ENCODE measurements at places on chromosomes 16 and 17.

DNA sequence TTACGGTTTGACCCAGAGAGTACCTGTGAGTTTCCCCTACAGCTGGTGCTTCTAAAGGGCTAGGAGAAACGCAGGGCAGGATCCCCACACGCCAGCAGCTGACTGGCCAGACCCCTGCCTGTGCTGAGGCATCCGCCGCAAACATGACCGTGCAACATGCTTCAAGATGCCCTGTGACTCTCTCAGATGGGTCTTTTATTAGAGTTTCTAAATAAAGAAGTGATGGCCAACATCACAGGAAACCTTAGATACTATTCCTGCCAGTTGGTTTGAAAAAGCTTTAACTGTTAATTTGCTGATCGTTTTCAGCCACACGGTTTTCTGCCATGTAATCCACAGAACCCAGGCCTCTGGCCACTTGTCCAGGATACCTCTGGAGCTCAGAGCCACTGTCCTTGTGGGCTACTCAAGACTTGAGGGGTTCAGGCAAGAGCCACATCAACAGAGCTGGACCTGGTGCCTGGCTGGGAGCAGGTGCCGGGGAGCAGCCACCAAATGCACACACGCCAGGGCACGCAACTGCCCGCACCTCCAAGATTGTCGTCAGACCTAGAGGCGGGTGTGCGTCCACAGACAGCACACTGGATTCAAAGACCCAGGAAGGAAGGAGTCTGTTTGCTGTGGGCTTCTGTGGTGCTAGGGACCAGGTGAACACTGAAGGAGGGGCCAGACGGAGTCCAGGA, 118.4 kb downstream of the ZNF778 start:
- no peak for DNase-seq

GRCh38 chr16:3988011-3988410, 107.5 kb upstream of the CREBBP start:
- no peak for DNase-seq

GRCh38 chr17:15440347-15440746, 27.1 kb downstream of the CDRT4 start:
- DNase-seq = no peak

GRCh38 chr17:64216338-64217248, 46.5 kb downstream of the TEX2 start:
- DNase-seq = peak; percentile 30

- DNase-seq = peak; percentile 99
Observed at GRCh38 chr16:53775821-53776431, 72.0 kb downstream of the FTO start.

DNA sequence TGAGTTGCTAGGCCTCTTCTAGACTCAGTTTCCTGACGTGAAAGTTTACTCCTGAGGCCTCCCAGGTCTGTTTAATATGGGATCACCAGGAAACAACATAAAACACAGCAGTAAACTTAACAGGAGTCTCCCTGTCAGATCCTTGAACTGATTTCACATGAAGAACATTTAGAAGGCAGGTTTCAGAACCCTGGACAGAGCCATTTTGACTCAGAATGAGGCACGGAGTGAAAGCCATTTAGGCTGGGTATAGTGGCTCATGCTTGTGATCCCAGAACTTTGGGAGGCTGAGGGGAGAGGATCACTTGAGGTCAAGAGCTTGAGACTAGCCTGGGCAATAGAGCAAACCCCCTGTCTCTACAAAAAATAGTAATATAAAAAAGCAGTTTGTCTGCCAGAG, 289.1 kb downstream of the CA10 start:
- DNase-seq = no peak

DNA sequence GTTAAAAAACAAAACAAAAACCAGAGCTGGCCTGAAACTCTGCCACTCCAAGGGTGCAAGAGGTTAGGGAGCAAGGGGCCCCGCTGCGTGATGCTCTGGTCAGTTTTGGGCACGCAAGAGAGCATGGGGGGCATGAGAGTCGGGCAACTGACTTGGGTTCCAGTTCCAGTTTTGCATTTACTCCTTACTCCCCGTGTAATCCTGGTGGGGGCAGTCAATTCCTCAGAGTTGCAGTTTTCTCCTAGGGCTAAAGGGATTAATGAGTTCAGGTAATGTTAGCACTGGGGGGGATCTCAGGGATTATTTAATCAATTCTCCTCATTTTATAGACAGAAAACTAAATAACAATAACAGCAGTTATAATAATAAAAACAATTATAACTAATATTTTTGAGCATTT, 72.9 kb upstream of the PMFBP1 start:
- no peak for DNase-seq

GRCh38 chr16:11511328-11511727, 75.4 kb downstream of the LITAF start:
- no peak for DNase-seq

DNA sequence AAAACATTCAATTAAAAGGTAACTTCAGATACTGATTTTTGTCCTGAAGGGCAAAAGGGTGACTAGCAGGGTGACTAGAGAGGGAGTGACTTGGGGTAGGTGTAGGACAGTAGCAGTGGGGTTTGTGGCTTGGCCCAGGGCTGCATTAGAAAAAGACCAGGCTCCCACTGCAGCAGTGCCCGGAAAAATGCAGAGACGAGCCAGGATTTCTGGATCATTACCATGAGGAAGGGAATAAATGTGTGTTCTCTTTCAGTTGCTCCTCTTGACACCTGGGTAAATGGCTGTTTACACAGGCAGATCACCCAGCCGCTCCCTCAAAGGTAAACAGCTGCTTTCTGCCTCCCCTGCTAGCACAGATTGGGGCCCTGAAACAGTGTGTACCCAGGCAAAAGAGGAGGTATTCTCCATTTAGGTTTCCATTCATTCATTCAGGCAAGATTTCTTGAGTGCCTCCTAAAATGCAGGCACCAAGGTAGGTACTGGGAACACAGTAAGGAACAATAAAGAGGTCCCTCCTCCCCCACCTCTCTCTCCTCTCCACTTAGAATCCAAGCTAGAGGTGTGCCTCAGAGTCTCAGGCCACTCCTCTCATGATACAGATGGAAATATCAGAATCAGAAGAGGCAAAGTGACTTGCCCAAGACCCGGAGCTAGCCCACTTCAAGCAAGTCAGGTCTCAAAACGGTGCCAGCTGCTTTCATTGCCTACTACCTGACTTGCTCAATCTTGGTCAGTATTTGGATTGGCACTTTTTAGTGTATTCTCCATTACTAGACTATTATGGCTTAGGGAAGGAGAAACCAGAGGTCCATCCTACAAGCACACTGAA, 15.2 kb upstream of the TOX3 start:
- no peak for DNase-seq

- DNase-seq = no peak
Observed at GRCh38 chr16:30961384-30961783, 3.8 kb downstream of the SETD1A start.

DNA sequence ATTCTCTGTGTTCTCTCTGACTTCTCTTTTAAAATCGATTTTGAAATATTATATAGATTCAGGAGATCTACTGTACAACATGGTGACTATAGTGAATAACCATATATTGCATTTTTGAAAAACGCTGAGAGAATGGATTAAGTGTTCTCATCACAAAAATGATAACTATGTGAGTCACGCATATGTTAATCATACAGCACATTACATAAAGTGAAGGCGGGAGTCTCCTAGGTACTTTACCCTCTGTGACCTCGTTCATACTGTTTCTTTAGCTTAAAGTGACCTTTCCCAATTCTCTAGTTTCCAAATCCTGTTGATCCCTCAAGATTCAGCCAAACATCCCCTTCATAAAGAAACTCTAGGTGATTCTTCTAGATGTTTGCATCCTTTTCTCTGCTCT, 3.1 kb upstream of the KRTAP3-2 start:
- DNase-seq = no peak

- no peak for DNase-seq
Observed at GRCh38 chr17:82978765-82979349, 100.6 kb upstream of the METRNL start.

DNA sequence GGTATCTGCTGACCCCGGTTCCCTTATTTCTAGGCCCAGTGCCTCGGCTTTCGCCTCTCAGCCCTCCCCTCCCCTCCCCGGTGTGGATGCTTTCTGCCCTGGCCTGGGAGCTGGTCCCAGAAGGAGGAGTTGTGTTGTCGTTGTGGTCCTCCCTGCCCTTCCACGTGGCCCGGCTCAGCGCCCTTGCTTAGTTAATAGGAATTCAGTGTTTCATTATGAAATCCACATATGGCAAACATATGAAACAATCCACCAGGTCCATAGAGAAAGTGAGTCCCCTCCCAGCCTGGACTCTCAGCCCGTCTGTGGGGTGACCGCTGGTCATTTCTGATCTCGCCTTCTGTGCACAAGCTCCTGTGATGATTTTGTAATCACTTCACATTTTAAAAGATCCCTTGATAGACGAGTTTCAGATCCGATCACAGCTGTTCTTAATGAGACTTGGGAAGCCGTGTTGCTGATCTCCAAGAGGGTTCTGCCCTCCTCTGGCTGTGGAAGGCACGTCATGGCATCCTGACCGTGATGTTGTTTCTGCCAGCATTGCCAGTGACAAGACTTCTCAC, 112.1 kb downstream of the BANP start:
- no peak for DNase-seq

- DNase-seq = no peak
Observed at GRCh38 chr16:68197250-68197649, 38.7 kb downstream of the ESRP2 start.

- no peak for DNase-seq
Observed at GRCh38 chr16:82271636-82272035, 101.6 kb upstream of the MPHOSPH6 start.

GRCh38 chr16:51888016-51888415, 658.9 kb downstream of the TOX3 start:
- no peak for DNase-seq

- DNase-seq = peak; percentile 95
Observed at GRCh38 chr16:28879841-28880588, 1.7 kb downstream of the ATP2A1 start.

DNA sequence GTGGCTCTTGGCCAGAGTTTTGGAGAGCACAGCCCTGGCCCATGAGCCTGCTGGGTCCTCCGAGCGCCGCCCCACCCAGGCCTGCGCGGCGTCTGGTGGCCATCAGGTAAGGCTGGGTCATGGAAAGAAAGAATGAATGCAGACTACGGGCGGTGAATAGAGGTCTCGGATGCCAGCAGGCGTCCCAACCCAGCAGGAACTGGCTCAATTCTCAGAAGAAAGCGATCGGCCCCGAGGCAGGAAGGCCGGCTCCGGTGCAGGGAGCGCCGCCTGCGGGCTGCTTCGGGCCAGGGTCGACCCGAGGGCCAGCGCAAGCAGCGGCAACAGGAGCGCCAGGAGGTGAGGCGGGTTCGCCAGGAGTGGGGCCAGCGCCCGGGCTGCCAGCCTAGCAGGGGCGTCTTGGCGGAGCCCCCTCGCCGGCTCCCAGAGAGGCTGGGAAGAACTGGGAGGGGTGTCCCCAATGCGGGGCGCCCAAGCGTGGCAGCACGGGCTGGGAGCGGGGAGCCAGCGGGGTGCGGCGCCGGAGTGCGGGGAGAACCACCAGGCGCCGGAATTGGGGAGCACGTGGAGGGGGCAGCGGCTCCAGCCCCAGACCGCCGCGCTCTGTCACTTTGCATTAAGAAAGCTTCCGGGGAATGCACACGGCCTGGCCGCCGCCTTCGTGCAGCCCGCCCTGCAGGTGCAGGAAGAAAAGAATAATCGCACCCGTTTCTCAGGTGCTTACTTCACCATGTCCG, 7.1 kb upstream of the TMC5 start:
- DNase-seq = peak; percentile 23

DNA sequence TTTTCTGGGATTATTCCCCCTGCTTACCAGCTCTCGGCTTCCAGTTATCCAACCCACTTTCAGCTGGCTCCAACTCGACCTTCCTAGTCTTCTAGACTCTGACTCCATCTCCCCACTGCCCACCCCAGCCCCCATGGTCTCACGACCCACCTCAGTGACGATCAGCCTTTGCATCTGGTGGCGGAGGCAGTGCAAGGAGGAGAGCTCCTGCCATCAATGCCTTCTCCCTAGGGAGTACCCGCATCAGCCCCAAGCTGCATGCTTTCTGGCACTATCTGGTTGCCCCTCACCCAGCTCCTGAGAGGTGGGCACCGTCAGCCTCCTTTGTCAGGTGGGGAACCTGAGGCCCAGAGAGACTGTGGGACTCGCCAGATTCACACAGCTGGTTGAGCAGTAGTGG, 72.6 kb upstream of the RPL38 start:
- DNase-seq = no peak

DNA sequence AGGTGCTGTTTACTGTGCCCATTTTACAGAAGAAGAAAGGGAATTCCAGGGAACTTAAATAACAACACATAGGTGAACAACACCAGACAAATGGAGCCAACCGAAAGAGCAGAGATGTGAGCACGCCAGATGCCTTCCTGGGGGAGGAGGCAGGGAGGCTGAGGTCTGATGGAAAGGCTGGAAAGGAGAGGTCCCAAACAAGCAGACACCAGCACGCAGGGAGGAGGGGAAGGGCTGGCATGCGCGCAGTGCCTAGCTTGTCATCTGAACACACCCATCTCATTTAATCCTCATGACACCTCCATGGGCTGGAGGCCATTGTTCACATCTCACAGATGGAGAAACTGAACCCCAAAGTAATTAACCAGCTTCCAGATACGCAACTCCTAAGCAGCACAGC, 20.9 kb upstream of the CACNG5 start:
- no peak for DNase-seq

- no peak for DNase-seq
Observed at GRCh38 chr16:89149386-89149785, 22.2 kb upstream of the CDH15 start.

- peak; percentile 62 for DNase-seq
Observed at GRCh38 chr17:18218756-18219415, 6.5 kb upstream of the LLGL1 start.

DNA sequence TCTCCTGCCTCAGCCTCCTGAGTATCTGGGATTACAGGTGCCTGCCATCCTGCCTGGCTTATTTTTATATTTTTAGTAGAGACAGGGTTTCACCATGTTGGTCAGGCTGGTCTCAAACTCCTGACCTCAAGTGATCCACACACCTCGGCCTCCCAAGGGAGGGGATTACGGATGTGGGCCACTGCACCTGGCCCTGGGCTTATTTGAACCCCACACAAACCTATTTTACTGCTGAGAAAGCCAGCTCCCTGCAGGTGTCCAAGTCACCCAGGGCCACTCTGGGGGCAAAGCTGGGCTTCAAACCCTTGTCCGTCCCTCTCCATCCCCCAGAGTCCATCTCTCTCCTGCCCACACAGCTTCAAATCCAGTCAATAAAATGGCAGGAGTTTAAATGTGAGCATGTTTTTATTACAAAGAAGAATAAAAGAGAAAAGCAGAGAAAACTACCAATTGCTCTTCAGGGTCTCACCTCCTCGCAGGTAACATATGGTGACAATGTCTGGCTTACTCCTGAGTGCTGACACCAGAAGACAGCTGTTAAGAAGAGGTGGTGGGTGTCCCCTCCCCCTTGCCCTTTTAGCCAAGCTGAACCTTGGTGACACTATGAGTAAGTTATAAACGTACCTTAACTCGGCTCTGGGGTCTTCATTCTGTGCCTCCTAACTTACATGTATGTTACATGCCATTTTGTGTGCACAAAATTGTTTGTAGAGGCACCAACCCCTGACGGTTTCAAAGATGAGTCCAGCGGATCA, 45.4 kb downstream of the LAT start:
- DNase-seq = no peak

DNA sequence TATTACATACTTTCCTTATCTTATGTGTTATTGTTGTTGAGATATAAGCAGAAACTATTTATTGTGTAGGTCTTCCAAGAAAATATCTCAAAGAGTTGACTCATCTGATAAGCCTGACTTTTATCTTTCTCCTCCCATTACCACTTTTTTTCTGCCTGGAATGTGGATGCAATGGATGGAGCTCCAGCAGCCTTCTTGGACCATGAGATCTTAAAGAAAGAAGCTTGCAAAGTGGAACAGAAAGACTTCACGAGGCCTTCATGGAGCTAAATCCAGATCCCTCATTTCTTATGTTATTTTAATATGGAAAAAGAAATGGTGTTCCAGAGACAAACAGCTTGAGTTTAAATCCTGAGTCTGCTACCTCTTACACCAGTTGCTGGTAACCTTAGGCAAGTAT, 237.6 kb upstream of the FOXF1 start:
- DNase-seq = no peak
